AG09319 (cell line): ENCODE measurements at places on chromosomes 13 and 19.

- DNase-seq = no peak
Observed at GRCh38 chr13:59951011-59951410, 212.7 kb downstream of the DIAPH3 start.

DNA sequence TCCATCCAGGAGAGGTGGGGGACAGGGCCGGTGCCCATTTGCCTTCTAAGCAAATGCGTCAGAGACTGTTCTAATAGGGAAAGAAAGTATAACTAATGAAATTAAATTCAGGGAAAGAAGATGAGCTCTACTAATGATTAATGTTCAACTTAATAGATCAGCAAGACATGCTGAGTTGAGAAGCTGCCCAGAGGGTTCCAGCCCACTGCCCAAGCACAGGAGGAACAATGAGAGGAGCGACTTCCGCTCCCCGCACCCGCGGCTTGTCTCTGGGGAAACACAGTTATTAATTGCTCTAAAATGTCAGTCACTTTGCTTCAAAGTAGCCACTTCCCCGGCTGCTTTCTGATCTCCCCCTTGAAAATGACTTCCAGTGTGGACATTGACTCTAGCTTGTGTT, 331.3 kb downstream of the UQCRFS1 start:
- DNase-seq = no peak

- DNase-seq = no peak
Observed at GRCh38 chr19:46926170-46927071, 65.6 kb downstream of the ARHGAP35 start.

- no peak for DNase-seq
Observed at GRCh38 chr19:4508698-4509097, 9.6 kb downstream of the PLIN4 start.

- DNase-seq = no peak
Observed at GRCh38 chr13:92602560-92602959, 624.0 kb upstream of the GPC6 start.

DNA sequence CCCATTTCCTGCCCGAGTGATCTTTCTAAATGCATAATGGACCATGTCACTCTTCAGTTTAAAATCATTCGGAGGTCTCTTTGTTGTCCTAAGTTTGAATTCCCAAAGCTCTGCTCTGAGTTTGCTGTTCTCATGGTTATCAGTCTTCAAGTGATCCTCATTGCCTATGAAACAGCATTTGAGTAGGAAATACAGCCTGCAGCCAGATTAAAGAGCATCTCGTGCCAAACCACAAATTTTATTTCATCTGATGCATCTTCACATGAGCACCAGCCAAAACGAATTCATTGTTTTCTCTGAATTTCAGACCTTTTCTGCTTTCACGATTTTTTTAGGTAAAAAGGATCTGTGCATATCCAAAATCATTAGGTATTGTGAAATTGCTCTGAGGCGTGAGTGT, 299.6 kb downstream of the TDRD3 start:
- no peak for DNase-seq

DNA sequence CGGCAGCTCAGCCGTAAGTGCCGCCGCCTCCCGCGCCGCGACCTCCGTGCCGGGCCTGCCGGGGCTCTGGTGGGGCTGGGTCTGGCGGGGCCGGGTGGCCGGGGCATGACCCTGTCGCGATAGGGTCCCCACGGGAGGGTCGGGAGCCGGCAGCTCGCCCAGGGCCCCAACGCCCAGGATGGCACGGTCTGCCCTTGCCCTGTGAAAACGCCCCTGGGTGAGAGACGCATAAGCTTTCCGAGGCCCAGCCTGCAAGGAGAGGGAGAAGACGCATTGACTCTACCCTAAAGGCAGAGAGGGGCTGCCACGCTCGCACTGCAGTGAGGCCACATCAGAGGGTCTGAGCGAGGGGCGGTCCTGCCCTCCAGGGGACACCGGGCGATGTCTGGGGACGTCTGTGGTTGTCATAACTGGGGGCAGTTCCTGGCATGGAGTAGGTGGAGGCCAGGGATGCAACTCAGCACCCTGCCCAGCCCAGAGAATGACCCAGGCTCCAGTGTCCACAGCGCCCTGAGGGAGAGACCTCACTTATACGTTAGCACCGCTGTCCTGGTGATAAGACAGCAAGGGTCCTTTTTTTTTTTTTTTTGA, 539 bp downstream of the ZNF554 start:
- no peak for DNase-seq

GRCh38 chr13:103952183-103952582, 886.0 kb upstream of the SLC10A2 start:
- DNase-seq = no peak

- no peak for DNase-seq
Observed at GRCh38 chr19:1231729-1232637, 5.8 kb downstream of the CBARP start.

DNA sequence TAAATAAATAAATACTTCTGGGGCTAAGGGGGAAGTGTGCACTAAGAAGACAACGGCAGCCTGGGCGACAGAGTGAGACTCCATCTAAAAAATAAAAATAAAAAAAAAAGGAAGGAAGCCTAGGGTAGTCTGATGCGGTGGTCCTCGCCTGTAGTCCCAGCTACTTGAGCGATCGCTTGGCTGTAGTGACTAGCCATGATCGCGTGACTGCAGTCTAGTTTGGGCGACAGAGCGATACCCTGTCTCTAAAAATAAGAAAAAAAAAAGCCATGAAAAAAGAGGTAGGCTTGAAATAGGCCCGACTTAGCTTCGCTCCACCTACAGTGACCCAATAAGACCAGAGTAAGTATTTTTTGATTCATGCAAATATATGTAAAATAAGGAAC, 661 bp upstream of the BABAM1 start:
- no peak for DNase-seq

- DNase-seq = no peak
Observed at GRCh38 chr13:72104656-72105180, 237.7 kb upstream of the DACH1 start.

DNA sequence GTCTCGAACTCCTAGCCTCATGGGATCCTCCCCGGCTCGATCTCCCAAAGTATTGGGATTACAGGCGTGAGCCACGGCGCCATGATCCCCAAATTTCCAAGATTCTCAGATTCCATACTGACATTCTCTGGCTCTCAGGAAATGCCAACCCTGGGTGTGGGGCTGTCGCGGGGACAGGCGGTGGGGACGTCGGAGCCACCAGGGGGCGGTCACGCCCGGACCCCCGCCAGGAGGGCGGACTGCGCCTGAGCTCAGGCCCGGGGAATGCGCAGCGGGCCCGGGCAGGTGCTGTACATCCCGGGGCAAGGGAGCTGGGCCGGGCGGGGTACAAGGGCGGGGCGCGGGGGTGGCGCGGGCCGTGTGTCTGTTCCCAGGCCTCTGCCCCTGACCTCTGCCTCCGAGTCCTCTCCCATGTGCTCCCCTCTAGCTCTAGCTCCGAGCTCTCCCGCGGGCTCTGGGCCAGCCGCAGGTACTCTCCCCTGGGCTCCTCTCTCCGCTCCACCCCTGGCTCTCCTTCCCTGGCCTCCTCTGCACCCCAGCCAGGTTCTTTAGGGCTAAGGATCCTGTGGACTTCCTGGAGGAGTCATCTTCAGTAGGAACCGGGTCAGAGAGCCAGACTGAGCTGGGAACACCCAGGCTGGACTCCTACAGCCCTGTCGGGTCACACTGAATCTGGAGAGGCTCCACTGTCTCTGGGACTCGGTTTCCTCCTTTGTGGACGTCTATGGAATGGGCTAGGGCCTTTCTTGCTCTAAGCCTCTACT, 2.4 kb downstream of the PPP1R13L start:
- DNase-seq = no peak

DNA sequence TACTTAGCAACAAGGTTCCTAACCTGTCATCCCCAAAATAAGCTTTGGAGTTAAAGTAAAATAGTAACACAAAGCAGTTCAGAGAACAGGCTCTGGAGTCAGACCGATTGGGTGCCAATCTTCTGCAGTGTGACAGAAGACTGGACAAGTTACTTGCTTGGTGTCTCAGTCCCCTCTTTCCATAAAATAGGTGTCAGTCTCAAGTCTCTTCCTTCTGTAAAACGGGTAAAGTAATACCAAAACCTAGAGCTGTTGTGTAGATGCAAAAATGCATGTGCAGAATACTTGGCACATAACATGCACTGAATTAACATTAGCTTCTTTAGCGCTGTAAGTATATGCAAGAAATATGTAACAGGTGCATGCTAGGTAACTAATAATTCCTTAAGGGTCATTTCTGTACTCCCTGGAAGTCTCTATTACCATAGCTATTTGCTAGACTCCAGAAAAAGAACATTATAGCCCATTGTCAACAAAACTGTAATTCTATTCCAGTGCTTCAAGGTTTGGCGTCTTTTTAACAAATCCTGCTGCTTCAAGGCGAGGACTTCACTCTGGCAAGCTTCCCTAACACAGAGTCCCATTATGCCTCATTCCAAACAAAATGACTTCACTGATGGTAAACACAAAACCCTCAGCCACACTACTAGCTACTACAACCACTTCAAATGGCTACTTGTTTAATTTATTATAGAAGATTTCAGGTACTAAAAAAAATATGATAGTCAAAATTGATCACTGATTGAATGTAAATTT, 32.8 kb downstream of the ELF1 start:
- DNase-seq = no peak

DNA sequence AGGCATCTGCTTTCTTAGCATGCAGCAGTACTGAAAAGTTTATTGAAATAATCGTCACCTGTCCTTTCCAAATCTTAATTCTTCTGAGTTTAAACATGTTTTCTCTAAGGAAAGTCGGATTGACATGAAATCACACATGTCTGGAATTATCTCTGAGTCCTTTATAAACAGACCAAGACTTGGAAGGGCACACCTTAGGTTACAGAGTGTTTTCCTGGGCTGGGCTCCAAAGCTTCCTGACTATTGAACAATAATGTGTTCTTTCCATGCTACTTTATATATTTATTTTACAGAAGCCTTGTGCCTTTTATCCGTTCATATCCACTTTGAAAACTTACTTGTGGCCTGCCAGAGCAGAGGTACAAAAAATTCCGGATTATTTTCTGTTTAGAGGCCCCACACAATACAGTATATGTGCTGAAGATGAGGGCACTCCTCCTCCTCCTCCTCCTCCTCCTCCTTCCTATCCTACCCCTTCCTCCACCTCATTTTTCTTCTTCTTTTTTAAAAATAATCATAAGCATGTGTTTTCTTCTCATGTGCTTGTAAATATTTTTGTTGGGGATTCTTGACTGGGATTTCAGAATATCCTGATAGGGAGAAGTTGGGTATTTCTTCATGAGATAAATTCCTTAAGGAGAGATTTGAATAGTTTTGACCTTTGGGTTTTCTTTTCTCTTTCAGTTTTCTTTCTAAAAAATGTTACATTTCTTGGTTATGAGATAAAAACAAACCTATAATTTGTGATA, 52.3 kb downstream of the LRCH1 start:
- DNase-seq = no peak

DNA sequence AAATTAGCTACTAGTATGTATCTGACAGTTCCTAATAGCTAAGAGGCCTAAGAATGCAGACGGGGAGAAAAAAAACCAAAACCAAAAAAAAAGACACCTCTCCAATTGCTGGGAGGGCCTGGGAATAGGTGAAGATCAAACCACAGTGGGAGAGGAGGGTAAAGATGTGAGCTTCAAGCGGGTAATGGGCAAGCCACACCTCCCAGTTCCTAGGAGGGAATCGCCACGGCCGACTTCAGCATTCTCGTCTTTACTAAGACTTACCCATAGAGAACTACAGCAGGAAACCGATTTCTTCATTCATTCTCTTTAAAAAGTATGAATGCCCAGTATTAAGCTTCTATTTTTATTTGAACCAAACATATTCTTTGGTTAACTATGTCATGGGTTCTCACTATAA, 5.6 kb upstream of the EEF1AKMT1 start:
- DNase-seq = no peak

- no peak for DNase-seq
Observed at GRCh38 chr13:36801035-36801434, 18.0 kb upstream of the RFXAP start.

DNA sequence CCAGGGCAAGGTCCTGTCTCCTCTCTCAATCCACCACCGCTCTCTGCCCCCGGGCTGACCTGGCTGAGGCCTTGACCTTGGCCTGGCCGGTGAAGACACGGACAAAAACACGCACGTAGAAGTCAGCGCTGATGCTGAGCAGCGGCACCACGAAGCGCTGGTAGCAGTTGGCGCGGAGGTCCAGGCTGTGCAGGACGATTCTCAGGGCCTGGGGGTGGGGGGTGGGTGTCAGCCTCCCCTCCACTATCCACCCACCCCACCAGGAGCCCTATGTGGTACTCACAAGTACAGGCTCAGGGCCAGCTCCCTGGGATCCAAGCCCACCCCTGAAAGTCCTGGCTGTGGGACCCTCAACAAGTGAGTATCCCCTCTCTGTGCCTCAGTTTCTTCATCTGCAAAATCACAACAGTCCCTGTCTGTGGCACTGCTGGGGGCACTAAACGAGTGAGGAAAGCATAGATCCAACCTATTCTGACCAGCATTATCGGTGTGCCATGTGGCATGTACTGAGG, 6.4 kb downstream of the TRMT1 start:
- DNase-seq = no peak

DNA sequence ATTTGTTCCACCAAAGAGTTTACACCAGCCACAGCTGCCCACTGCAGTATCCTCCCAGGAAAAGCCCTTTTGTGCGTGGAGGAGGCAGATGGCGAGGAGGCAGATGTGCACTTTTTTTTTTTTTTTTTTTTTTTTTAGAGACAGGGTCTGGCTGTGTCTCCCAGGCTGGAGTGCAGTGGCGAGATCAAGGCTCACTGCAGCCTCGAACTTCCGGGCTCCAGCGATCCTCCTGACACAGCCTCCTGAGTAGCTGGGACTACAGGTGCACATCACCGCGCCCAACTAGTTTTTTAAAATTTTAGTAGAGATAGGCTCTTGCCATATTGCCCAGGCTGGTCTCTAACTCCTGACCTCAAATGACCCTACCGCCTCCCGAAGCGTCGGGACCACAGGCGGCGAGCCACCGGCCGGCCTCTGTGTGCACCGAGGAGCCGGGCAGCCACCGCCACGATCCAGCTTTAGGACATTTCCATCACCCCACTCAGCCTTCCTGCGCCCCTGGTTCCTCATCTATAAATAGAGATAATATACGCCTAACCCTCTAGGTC, 563 bp upstream of the PDCD5 start:
- DNase-seq = no peak

GRCh38 chr19:12703046-12703445, 6.6 kb upstream of the FBXW9 start:
- DNase-seq = no peak

DNA sequence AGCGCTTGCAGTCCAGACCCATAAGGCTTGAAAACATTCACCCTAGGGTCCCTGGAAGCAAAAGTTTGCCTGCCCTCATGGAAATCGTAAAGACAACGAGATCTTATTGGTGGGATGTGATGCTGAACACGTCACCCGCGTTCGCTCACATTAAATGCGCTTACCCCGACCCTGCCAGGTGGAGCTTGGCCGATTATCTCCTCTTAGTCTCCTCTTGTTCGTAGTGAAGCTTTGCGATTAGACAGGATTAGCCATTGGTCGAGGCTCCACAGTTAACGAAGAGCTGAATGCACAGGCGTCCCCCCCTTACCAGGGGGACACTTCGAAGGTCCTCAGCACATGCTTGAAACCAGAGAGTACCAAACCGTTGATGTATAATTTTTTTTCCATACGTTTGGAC, 16.0 kb upstream of the KDM4B start:
- DNase-seq = no peak

DNA sequence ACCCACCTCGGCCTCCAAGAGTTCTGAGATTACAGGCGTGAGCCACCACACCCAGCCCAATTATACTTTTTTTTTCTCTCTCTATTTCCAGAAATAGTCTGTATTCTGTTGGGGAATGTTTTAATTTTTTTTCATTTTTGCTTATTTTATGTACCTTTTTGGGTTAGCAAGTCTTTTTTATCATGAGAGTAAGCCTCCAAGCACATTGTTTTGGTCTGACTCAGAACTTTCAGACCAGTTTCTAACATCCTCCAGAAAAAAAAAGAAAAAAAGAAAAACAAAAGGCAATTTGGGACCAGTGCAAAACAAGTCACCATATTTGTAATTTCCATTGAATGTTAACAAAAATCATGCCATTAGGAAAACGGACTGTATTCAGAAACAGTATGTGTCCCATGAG, 1465.5 kb downstream of the SLITRK5 start:
- DNase-seq = no peak
